ENCODE measurements at places on chromosomes 12 and 14.

GRCh38 chr12:50839042-50839441 lies 3.7 kb upstream of the TMPRSS12 start:
- DNase-seq = no peak

DNA sequence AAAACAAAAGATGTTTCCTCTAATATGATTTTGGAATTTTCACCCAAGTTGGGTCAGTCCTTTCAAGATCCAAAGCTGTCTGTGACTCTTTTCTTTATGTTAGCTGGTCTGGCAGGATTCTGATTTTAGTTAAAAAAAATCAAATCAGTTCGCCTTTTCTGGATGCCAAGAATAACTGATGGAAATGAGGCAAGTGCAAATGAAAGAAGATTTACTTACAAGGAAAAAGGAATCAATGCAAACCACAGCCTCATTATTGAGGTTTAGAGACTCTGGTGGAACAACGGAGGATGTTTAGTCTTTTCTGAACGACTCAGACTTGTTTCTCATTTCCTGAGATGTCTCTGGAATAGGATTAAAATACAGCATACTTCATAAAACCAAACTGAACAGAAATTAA lies 117.0 kb upstream of the DYRK2 start:
- DNase-seq = no peak

- no peak for DNase-seq
Observed at GRCh38 chr12:75921622-75922289, 109.8 kb downstream of the PHLDA1 start.

GRCh38 chr14:68708343-68708742 lies 84.5 kb downstream of the ZFP36L1 start:
- no peak for DNase-seq

GRCh38 chr14:100342195-100342594 lies 19.1 kb downstream of the SLC25A47 start:
- no peak for DNase-seq

GRCh38 chr12:56202366-56202765 lies 13.1 kb upstream of the SMARCC2 start:
- DNase-seq = no peak

DNA sequence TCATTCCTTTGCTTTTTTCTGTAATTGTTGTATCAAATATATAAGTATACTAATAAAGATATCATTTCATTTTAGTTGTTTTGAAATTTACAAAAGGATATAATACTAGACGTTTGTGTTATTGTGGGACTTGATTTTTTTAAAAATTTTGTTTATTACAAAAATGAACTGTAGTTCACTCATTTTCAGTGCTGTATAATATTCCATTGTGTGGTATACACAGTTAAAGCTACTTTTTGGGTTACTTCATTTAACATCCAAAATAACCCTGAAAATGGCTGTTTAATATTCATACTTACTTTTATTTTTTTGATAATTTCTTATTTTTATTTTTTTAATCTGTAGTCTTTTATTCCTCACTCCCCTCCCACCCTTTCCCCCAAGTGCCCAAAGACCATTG lies 21.4 kb downstream of the SLC38A2 start:
- DNase-seq = no peak

DNA sequence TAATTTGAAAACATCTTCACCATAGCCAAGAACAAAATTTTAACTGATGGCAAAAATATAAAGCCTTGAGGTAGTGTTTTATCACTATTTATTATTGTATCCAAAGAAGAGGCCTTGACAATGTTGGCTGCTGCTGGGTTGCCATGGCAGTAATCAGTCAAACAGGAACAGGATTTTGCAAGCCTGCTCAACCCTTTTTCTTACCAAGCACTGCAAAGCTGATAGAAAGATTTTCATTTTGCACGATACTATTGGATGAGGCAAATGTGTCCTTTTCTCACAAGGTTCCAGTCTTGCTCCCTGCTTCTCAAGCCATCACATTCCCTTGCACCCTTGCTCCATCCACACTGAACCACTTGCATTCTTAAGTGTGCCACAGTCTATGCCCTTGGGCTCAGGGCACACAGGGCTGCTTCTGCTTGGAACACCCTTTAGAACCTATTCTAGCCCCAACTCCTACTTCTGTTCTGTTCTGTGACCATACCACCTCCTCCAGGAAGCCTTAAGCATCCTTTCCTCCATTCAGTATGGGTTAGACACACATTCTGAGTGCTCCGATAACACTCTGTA lies 76.5 kb upstream of the AMIGO2 start:
- DNase-seq = no peak

- no peak for DNase-seq
Observed at GRCh38 chr12:42565633-42566032, 23.9 kb downstream of the PRICKLE1 start.

DNA sequence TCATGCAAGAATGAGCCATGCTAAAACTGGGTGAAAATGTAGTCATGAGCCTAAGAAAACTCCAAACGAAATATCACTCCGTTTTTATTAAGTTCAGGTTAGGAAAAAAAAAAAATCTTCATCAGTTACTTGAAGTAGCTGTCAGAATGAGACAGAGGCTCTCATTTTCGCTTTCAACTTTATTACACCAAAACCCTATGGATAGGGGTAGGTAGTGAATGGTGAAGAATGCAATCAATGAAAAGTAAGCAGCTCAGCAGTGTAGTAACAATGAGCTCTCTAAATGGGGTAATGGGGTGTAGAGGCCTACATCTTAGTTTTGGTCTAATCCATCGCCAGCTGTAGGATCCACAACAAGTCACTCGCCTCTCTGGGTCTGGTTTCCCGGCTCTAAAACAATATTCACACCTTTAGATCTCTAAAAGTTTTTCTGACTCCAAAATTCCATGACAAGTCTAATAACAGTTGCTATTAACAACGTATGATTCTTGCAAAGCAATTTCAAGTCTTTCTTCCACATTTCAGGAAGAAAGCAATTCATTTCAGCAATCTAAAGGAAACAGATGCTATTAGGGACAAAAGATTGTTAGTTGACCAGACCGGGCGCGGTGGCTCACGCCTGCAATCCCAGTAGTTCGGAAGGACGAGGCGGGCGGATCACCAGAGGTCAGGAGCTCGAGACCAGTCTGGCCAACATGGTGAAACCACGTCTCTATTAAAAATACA lies 1.7 kb downstream of the BTBD7 start:
- no peak for DNase-seq

GRCh38 chr12:128783129-128783574 lies 40.6 kb downstream of the SLC15A4 start:
- DNase-seq = no peak

DNA sequence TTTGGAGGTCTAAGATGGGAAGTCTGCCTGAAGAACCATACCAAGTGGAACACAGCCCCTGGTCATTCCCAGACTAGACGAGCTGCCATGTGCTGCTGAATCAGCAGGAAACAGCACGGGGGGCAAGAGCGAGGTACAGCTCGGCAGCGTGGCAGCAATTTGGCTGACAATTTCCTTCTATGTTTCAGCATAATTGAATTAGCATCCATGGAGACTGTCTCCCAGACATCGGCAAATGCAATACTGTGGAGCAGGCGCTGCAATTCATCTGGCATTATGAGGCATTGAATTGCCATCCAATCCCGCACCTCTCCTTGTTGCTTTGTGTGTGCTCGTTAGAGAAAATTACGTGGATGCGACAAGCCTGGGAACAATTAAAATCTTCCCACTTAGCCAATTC lies 46.0 kb upstream of the CCDC60 start:
- no peak for DNase-seq

- no peak for DNase-seq
Observed at GRCh38 chr14:68619790-68620574, 172.9 kb downstream of the ZFP36L1 start.

- no peak for DNase-seq
Observed at GRCh38 chr12:52524241-52524897, 4.2 kb upstream of the KRT5 start.

GRCh38 chr12:105803292-105803691 lies 335.5 kb downstream of the NUAK1 start:
- no peak for DNase-seq

DNA sequence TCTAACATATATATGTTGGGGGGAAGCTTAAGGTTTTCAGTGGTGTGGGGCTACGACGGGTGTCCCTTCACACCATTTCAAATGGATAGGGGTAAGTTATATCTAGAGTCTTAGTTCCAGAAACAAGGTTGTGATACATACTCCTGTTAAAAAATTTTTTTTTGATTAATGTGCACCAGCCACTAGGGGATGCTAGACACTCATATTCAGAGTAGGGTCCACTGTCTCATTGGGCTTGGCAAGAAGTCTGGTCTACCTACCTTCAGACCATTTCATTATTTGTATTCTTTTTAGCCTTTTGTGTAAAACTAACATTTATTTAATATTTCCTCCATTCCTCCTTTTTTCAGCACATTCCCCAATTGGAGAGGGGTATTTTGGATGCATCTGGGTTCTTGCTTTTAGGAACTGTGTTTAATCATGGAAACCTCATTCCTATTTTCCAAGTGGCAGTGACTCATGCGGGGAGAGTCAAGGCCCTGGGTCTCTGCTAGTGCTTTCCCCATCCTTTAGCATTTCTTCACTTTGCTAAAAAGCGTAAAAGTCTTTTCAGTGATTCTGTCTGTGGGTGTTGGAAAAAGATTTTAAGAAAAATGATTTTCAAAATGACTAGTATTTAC lies 33.4 kb downstream of the ANO4 start:
- no peak for DNase-seq

- DNase-seq = no peak
Observed at GRCh38 chr12:108172033-108172432, 42.9 kb downstream of the WSCD2 start.

DNA sequence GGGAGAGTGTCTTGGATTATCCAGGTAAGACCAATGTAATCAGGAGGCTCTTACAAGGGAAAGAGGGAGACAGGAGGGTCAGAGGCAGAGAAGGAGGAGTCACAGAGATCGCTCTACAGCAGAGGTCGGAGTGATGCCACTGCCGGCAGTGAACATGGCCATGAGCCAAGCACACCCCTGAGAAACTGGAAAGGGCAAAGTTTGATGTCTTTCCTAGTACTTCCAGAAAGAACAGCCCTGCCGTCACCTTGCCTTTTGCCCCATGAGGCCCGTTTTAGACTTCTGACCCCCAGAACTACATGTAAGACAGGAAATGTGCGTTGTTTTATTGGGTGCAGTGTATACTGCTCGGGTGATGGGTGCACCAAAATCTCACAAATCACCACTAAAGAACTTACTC lies 133.7 kb downstream of the CALM1 start:
- DNase-seq = no peak

- DNase-seq = no peak
Observed at GRCh38 chr12:70083677-70084020, 159.6 kb upstream of the CNOT2 start.

DNA sequence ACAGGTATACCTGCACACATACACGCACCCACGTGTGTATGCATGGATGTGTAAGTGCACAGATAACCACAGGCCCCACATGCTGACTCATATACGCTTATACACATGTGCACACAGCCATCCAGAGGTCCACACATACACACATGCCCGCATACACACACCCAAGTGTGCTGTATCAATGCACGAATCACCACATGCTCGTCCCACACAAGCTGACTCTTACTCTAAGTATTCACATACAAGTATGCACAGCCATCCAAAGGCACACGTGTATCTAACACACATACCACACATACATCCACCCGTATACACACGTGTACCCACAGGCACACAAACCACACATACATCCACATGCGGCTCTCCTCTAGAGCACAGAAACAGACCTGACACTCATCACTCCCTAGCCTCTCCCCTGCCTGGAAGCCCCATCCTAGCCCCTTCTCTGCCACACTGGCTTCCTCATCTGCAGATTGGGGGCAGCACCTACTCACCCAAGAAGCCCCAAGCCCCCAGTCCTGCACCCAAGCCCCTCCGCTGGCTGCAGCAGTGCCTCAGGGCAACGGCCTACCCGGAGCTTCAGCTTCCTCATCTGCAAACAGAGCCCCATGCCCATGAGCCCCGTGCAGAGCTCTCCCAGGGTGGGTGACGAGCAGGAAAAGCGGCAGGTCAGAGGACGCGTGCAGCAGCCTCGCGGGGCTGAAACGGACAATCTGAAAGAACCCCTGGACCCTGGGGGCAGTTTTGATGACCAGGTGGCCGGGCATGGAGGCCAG lies 105.4 kb downstream of the NCOR2 start:
- DNase-seq = no peak

GRCh38 chr12:3747543-3747942 lies 5.4 kb downstream of the CRACR2A start:
- no peak for DNase-seq

DNA sequence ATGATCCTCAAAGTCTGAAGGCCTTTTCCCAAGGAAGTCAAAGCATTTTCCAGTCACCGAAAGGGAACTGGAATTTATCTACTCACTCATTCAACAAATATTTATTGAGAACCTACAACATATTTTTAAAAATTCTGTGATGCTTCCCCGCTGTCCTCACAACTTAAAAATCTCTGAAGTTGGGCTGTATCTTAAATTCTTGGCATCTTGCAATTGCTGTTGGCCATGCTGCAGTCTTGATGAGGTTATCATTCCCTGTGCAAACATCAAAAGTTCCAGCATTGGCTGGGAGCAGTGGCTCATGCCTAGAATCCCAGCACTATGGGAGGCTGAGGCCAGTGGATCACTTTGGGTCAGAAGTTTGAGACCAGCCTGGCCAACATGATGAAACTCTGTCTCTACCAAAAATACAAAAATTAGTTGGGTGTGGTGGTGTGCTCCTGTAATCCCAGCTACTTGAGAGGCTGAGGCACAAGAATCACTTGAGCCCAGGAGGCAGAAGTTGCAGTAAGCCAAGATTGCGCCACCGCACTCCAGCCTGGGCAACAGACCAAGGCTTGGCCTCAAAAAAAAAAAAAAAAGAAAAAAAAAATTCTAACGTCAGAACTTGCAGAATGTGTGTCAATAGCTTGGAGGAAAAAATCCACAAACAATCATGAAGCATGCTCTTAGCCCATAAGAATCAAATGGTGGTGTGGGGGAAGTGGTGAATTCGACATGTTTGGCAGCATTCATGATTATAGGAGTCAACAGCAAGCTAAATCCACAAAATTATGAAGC lies 34.9 kb downstream of the CCDC177 start:
- no peak for DNase-seq

- no peak for DNase-seq
Observed at GRCh38 chr12:132924356-132924755, 31.8 kb downstream of the ZNF605 start.

DNA sequence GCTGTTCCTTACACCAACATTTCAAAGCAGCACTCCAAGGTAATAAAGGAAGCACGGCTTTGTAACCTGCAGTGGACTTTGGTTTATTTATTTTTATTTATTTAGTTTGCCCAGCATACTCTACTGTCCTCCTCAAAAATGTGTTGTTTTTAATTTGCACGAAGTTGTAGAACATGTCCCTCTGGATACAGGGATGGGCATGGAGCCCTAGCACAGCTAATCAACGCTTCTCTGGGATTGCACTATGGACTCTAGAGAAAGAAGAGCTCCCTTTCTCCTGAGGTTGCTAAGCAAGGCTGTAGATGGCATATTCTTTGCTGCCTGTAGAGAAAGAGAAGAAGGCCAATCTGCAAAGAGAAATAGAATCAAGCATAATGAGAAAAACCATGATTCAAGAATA lies 5.9 kb upstream of the ANAPC5 start:
- DNase-seq = no peak

- DNase-seq = no peak
Observed at GRCh38 chr12:30385706-30386105, 310.0 kb downstream of the IPO8 start.
